Activated CD4-positive, alpha-beta T cell treated with anti-CD3 and anti-CD28 coated beads, Interleukin-2, Interleukin-6, amounts not matched to agents 100 ng/mL and 50 ng/mL, durations not matched to agents 16 hours and 8 hours (primary cell): ENCODE measurements at places on chromosomes 12 and 14.

DNA sequence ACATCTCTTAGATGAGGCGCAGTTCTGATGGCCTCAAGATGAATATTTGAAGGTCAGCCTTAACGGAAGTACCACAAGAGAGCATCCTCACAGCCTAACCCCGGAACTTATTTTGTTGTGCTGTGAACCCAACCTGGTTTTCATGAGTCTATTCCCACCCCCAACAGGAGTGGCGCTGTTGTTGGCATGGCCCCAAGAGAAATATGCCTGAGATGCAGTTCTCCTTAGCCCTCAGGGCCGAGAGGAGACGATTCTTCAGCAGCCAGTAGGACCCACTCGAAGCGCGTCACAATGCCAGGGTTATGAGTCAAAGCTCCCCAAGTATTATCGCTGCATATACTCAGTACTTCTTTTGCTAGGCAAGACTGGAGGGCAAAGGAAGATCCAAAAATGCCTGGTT is 24.5 kb upstream of the BCL11B start:
- DNase-seq = no peak

DNA sequence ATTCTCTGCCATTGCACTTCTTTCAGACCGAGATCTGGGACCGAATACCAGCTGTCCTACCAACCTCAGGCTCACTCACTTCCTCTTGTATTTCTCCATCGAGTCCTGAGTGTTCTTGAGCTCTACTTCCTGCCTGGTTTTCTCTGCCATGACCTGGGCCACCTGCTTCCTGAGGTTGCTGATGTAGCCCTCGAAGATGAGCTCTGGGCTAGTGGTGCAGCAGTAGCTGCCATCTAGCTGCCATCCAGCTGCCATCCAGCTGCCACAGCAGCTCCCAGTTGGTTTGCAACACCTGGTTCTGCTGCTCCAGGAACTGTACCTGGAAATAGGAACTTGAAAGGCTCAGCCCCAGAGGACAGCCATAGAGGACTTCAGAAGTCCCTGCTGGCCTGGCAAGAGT is 15.0 kb upstream of the KRT73 start:
- no peak for DNase-seq

GRCh38 chr12:47718531-47718930 is 6.8 kb downstream of the ENDOU start:
- no peak for DNase-seq

DNA sequence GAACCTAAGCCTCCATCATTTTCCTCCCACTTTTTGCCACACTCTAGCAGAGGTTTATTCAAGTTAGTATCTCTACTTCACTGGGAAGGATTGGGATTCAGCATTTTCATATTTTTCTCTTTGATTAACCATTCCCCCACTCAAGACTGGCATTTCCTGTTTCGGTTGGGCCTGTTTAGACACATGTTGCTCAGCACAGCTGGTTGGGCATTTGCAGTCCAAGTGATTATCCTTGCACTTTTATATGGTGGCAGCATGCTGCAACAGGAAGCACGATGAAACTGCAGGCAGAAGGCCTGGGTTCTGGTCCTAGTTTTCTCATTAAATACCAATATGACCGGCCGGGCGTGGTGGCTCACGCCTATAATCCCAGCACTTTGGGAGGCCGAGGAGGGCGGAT is 182.9 kb upstream of the GRIN2B start:
- no peak for DNase-seq

- DNase-seq = no peak
These were observed 841.1 kb downstream of the TMTC2 start for GRCh38 chr12:83527810-83528209.

GRCh38 chr12:1888923-1889322 is 29.5 kb downstream of the CACNA2D4 start:
- no peak for DNase-seq

DNA sequence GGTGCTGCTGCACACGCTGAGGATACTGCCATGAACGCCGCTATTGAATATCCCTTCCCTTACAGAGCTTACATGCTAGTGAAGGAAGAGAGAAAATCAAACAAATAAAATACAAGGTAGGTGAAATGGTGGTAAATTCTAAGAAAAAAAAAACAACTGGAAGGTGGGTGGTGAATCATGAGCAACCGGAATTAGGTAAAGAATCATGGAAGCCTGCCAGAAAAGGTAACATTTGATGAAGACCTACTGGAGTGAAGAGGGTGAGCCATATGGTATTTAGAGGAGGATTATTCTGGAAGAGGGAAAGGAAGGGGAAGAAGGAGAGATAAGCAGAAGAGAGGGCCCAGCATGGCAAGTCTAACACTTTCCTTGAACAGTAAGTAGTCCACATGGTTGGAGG is 76.1 kb downstream of the LRIG3 start:
- no peak for DNase-seq

GRCh38 chr12:40566271-40566670 is 126.0 kb upstream of the CNTN1 start:
- no peak for DNase-seq

DNA sequence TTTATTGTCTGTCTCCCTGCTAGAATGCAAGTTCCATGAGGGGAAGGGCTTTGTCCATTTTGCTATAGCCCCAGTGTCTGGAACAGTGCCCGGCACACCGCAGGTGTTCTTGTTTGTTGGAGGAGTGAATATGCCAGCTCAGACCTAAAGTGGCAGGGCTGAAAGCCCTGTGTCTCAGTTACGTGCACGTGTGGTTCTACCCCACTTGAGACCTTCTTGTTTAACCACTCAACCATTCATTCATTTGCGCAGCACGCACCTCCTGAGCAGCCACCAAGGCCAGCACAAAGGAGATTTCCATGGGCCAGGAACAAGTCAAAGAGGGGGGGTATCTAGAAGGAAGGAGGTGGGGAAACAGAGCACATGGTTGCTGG is 338.0 kb upstream of the FKBP4 start:
- DNase-seq = no peak

GRCh38 chr12:19203539-19204506 is 74.3 kb downstream of the PLEKHA5 start:
- DNase-seq = no peak

DNA sequence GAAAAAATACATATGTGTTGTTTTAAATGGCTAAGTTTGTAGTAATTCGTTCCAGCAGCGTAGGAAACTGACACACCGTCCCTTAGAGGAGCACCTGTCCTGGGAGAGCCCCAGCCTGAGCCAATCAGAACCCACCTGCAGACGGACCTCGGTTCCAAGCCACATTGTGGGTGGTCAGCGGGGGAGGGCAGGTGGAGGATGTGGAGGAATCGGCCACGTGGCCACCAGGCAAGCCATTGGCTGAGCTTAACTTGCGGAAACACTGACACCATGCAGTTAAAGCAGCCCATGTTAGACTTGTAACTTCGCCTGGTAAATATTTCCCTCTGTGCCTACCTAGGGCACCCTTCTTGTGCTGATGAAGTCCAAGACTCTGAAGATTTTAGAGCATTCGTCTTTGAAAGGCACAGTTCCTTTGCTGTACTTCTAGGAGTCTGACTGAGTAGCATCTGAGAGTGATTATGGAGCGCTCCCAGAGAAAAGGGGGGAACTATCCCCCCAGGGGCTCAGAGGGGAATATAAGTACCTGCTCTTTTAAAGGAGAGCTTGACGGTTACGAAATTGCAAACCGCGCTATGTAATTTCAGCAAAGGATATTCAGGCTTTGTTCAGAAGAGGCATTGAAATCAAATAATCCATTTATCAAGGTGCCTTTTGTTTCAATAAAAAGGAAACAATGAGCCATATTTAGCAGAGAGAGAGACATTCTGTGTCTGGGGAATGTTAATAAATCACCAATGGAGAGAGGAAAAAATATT is 135.7 kb downstream of the TMEM132C start:
- DNase-seq = no peak

- no peak for DNase-seq
These were observed 12.1 kb downstream of the NKX2-1 start for GRCh38 chr14:36507847-36508417.

GRCh38 chr14:36717363-36717762 is 55.7 kb downstream of the PAX9 start:
- DNase-seq = no peak

GRCh38 chr12:64265839-64266238 is 43.7 kb upstream of the KICS2 start:
- no peak for DNase-seq

GRCh38 chr12:188910-189621 is 24.9 kb downstream of the SLC6A12 start:
- DNase-seq = peak; percentile 61

- DNase-seq = no peak
These were observed 12.6 kb upstream of the CFAP251 start for GRCh38 chr12:121905746-121906145.

GRCh38 chr14:48731260-48731659 is 854.9 kb downstream of the RPS29 start:
- no peak for DNase-seq

DNA sequence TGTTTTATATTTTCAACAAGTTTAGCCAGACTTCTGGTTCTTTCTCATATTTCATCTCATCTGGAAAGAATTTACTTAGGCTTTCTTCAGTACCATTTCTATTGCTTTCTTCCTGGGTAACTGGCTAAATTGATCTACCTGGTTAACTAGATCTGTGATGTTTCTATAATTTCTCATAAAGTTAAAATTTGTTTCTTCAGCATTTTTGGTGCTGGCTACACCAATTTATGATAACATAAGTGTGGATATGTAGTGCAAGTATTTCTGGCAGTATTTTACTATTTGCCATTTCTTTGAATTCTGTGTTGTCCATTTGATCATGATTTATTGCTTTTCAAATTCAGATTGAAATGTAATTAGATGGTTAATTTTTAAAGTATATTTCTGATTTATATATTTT is 25.9 kb downstream of the ARHGAP5 start:
- no peak for DNase-seq

- DNase-seq = no peak
These were observed 34.3 kb downstream of the SERPINA3 start for GRCh38 chr14:94646481-94646880.

GRCh38 chr14:47539031-47539461 is 136.4 kb downstream of the MDGA2 start:
- peak; percentile 1 for DNase-seq

DNA sequence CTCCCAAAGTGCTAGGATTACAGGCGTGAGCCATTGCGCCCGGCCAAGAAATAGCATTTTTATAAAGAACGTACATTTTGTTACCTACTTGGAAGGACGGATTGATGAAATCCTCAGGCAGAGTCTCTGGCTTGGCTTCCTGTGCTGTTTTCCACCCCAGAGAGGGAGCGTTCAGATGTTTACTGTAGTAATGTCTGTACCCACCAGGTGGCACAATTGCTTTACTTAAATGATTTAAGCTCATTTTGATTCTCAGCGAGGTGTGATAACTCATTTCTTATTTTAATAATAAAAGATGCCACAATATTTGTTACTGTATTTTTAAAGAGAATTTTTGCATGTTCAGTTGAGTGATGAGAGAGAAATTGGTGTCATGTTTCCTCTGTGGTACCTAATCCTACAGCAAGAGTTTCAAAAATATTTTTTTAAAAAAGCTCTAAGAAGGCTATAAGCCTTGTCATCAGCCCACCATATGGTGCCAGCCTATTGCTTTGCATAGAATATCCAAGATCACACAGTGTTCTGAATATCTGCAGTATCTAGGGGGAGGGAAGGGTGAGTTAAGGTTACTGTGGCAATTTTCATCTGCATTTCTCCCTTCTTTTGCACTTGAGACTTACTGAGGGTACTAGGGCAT is 82.6 kb upstream of the TRAF3 start:
- DNase-seq = peak; percentile 74

GRCh38 chr14:35576260-35576659 is 42.3 kb downstream of the INSM2 start:
- DNase-seq = no peak

DNA sequence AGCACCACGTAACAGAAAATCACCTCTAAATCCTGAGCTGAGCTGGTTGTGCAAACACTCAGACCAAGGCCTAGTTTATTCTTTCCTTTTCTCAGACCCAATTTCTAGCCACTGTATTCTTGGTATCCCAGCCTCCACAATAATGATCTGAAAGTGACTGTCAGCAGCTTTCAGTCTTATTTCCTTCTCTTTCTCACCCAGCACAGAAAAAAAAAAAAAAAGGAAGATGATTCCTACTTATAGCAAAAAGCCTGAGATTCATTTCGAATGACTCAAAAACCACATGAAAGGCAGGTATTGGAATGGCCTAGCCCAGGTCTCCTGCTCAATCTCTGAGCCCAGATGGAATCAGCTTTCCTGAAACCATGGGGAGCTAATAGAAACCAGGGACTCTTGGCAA is 298.6 kb upstream of the PPFIA2 start:
- no peak for DNase-seq

DNA sequence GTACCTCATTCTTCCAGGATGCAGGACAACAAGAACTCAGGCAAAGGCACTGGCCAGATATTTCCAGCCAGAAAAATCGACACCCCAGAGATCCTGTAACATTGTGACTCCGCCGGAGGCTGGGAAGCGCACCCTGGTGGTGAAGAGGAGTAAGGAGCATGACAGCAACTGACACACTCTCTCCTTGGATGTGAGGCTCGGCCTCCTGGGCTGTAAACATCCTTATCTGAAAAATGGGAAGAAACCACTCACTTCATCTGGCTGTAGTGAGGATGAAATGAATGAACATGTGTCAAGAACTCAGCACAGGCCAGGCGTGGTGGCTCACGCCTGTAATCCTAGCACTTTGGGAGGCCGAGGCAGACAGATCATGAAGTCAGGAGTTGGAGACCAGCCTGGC is 27.5 kb downstream of the TCHP start:
- DNase-seq = peak; percentile 57

- DNase-seq = no peak
These were observed 69.6 kb downstream of the NT5DC3 start for GRCh38 chr12:103771466-103771865.

DNA sequence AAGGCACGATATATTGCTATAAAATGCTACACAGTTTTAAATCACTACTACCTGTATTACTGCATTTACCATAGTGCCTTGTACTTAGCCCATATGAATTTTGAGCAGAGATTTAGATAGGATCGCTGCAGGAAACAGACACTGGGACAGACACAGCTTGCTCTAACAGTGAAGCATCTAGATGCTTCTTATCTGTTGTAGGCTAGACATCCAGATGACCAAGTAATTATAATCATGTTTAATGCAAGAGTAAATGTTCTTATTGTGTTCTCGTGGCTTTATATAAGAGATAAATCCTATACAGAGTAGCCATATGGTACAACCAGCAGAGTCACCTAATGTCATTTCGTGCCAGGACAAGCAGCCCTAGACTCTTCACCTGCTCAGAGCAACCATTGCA is 92.8 kb downstream of the ASCL1 start:
- no peak for DNase-seq

DNA sequence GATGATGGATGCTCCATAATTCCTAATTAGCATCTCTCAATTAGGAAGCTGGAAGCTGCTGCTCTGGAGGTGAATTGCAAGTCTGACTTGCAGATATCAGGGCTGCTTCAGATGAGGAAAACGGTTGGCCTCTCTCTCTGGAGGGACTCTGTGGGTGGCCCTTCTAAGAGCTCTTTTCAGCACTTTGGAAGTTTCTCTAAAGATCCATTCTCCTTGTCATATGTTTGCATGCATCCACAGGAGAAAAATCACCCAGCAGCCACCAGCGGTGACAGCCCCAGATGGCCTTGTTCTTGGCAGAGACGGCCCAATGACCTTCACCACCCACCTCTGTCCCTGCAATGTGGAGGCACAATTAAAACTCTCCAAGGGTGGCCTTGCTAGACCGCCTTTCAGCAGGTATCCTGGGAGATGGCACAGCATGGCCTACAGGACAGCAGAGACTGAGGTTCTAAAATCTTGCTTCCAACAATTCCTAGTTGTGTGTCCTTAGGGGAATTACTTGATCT is 42.3 kb downstream of the KSR2 start:
- DNase-seq = no peak

GRCh38 chr14:101960225-101960624 is 4.1 kb upstream of the DYNC1H1 start:
- DNase-seq = peak; percentile 53

GRCh38 chr12:123485756-123486155 is 27.8 kb downstream of the SNRNP35 start:
- DNase-seq = no peak

GRCh38 chr14:105442125-105442524 is 22.5 kb downstream of the MTA1 start:
- DNase-seq = no peak
